ENCODE measurements at places on chromosomes 1 and 21.

DNA sequence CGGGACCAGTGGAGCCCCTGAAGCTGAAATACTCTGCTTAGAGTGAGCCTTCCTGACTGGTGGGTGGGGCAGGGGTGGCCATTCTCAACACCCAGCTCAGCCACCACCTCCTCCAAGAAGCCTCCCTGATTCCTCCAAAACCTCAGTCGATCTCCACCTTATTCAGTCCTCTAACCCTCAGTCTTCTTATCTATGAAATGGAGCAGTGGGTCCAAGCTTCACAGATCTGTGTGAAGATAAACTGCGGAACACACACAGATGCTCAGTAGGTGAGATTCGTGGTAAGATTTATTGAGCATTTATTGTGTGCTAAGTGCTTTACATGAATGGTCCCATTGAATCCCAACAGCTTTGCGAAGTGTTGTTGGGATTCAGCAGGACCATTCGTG is 93.1 kb upstream of the RUNX3 start:
- no peak for DNase-seq

DNA sequence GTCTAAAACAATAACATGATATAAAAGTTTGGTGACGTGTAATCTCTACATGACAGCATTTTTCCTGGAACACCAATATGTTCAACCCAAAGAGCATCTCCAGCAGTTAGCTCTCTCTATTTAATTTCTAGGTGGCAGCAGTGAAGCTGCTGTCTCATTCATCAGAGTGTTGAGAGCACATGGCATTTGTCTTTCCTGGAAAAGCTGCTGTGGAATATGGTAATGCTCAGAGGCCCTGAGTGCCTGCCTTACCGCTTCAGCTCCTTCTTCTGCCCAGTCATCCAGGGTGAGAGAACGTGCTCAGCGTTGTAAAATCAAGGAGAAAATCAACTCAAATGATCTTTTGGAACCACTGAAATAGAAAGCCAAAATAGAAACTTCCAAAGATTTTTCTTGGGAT is 640.7 kb downstream of the ADGRL2 start:
- no peak for DNase-seq

DNA sequence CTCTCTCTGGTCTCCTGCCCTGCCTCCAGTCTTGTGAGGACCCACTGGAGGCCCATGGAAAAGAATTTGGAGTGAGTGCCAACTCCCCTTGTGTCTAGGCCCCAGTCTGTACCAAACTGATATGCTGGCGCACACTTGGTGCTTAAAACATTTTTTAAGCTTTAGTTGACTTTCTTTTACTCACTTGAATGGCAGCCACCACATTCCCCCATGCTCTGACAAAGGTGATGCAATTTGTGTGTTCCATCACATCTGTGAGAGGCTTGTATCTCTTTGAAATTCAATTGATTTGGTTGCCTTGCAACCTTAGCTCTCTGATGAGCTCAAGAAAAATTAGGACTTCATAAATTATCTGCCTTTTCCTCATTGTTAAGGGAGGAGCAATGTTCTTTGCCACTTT is 30.5 kb upstream of the WDTC1 start:
- no peak for DNase-seq

DNA sequence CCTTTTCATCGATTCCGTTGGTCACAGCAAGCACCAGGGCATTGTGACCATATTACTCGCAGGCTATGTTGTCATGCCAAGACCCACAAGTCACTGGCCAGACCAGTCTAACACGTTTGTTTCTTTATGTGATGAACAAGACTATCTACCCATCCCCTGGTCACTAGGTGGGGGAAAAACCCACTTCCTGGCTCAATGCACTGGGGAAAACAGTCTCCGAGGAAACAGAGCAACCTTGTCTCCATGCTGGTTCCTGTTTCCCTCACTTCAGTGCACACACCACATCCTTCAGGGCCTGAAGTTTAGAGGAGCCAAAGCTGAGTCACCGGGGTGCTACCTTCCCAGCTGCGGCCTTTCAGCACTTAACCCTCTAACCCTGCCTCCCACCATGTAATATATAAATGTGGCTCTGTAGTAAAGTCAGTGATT is 20.9 kb downstream of the ERICH3 start:
- DNase-seq: no peak

GRCh38 chr21:33206771-33207281 is 22.9 kb upstream of the IFNAR2 start:
- DNase-seq: no peak

GRCh38 chr1:22792396-22793160 is 81.9 kb downstream of the EPHB2 start:
- no peak for DNase-seq

- no peak for DNase-seq
These were observed 24.6 kb upstream of the TTC22 start for GRCh38 chr1:54825696-54826095.

- no peak for DNase-seq
These were observed 20.6 kb downstream of the ABCD3 start for GRCh38 chr1:94438692-94439276.

DNA sequence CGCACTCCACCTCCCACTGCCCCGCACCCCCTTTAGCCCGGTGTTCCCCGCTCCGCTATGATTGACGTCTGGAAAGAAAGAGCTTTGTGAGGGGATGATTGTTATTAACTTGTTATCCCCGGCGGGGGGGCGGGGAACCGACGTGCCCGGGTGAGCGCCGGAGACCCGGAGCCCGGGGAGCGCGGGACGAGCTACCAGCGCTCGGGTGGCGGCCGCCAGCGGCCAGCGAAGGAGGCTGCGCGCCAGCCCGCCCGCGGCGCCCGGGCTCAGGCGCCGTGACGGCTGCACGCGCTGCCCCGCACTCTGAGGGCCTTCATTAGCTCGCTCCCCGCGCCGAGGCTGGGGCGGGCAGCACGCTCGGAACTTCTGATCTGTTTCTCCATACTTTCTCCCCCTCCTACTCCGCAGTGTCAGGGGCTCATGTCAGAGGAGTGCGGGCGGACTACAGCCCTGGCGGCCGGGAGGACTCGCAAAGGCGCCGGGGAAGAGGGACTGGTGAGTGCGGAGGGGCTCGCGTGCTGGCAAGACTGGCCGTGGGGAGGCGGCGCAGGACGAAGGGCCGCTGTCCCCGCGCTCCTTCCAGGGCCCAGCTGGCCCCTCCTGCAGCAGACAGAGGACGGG is 2.1 kb downstream of the LHX8 start:
- no peak for DNase-seq

GRCh38 chr1:28886731-28887418 is 27.5 kb upstream of the EPB41 start:
- peak; percentile 83 for DNase-seq

- DNase-seq: no peak
These were observed 30.5 kb upstream of the PADI2 start for GRCh38 chr1:17149771-17150170.

DNA sequence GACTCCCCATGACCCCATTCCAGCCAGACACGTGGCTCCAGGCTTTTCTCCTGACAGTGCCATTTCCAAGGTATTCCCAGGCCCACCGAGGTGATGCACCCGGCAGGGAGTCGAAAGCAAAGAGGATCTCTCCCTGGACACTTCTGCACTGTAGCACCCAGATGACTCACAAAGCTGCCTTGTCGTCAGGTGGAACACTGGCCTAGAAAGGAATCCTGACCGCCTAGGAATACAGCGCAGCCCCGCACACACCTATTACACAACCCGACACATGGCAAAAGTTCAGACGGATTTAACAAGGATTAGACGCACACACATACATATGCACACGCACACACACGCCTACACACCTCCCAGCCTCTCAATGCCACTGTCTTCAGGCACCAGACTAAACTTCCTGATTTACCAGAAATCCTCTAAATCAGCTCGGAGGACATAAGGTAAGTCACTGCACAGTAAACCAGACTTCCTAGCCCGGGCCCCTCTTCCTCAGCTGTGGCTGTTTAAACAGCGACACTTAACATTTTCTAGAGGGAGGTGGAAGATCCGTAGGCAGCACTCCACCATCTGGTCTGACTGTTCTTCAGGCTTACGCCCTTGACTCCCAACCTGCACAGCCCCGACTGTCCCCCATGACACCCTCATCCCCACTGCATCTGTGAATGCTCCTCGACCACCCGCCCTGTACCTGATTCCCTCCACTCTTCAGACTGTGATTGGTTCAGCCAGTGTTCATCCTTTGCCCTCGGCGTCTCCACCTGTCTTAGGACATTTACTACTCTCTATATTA is 12.7 kb downstream of the FAM89A start:
- no peak for DNase-seq

Measured in stimulated activated CD4-positive, alpha-beta T cell treated with anti-CD3 and anti-CD28 coated beads, Interleukin-15, amount 100 ng/mL, for 48 hours (primary cell).